ENCODE measurements at places on chromosomes 16 and 17.

- DNase-seq: peak; percentile 57
- no peaks in the 10 kb centered on the region for H3K36me3 ChIP-seq
- peaks cover 64% of the 10 kb centered on the region for H3K27me3 ChIP-seq
Measured at GRCh38 chr17:43720311-43721060, 38.1 kb downstream of the SOST start.

DNA sequence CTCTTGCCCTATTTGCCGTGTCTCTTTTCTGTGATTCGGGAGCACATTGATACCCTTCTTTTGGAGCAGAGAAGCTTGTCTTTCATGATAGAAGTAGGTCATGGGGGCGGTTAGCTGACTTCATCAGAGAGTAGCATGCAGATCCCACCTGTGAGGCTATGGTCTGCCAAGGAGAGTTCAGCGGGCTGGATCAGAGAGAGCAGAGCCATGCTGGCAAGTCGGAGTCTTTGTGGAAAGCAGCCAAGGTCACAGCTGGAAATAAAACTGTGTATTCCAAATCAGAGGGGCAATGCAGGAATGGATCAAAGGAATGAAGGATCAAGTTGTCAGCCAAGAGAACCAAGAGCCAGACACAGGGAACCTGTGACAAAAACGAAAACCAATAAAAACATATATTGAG, 595.9 kb downstream of the WWOX start:
- H3K36me3 ChIP-seq: no peaks in the 10 kb centered on the region
- H3K4me1 ChIP-seq: no peaks in the 10 kb centered on the region
- no peak for DNase-seq
- no peaks in the 10 kb centered on the region for H3K27me3 ChIP-seq
- no peak overlapping the region for H3K27ac ChIP-seq
- no peak overlapping the region for H3K4me3 ChIP-seq

DNA sequence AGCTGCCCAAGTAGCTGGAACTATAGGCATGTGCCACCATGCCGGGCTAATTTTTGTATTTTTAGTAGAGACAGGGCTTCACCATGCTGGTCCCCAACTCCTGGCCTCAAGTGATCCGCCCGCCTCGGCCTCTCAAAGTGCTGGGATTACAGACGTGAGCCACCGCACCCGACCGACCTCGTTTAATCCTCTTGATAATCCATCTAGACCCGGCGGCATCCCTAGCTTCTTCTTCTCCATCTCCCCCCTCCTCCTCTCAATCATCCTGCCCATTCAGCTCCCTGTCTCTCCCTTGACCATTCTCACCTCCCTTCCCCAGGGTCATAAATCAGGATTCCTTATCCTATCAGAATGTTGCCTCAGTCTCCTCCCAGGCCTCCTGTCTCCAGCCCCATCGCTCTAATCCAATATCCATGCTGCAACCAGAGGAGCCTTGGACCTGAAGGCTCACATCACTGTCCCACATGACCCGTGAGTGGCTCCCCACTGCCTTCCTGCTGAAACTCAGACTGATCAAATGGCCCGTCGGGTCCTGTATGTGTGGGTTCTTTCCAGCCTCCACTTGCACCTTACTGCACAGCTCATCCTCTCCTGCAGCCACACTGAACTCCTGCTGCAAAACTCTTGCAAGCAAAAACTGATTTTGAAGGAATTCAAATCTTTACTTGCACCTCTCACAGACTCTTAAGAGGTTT, 74.1 kb upstream of the CDH5 start:
- H3K36me3 ChIP-seq: no peaks in the 10 kb centered on the region
- no peaks in the 10 kb centered on the region for H3K27me3 ChIP-seq

DNA sequence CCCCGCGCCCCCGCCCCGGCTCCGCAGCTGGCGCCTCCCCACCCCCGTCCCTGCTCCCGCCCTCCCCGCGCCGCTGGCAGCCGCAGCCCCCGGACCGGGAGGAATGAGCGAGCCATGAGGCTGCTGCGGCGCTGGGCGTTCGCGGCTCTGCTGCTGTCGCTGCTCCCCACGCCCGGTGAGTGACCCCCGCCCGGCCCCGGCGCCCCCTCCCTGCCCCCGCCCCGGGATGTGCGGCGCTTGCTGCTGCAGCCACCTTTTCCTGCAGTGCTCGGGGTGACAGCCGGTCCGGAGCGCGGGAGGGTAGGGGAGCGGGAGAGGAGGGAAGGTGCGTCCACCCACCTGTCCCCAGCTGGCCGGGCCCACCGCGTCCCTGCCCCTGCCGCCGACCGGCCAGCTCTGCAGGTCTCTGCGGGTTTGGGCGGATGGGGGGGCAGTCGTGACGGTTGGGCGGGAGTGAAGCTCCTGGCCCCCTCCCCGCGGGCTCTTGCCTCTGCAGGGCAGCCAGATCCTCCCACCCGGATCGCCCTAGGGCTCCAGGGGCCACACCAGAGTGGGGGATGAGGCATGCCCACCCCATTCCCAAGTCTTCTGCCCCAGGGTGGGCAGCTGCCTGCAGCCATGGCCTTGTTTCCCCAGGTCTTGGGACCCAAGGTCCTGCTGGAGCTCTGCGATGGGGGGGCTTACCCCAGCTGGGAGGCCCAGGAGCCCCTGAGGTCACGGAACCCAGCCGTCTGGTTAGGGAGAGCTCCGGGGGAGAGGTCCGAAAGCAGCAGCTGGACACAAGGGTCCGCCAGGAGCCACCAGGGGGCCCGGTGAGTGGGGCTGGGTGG, 513 bp downstream of the ADAM11 start:
- no peak overlapping the region for H3K4me3 ChIP-seq
- H3K27ac ChIP-seq: no peak overlapping the region
- H3K36me3 ChIP-seq: no peaks in the 10 kb centered on the region
- peaks cover 37% of the 10 kb centered on the region for H3K27me3 ChIP-seq

DNA sequence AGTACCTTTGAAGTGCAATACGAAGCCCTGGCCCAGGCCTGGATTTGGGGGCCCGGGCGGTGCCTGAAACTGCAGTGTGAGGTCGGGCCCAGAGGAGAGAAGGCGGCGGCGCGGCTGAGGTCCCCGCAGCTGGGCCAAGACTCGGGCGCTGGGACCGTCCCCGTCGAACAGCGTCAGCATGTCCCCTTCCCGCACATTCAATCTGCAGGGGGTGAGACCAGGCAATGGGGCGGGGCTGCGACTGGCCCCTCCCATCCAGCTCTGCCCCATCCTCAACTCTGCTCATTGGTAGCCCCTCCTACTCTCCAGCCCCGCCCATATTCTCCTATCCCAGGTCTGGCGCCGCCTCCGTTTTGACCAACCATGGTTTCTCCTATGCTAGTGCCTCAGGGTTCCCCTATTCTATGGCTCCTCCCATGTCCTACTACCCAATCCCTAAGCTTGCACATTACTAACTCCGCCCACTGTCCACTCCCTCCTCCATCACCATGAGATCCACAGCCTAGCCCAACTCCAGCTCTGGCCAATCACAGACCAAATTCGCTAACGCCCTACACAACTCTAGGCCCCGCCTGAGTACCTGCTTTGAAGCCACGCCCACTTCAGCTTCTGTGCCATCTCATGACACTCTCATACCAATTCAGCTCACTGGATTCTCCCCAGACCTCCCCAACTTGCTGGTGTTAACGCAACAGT, 14.4 kb upstream of the CDIPT start:
- H3K27ac ChIP-seq: no peak overlapping the region
- DNase-seq: peak; percentile 65
- H3K27me3 ChIP-seq: peaks cover 40% of the 10 kb centered on the region
- H3K36me3 ChIP-seq: no peaks in the 10 kb centered on the region
- H3K4me3 ChIP-seq: no peak overlapping the region
- H3K4me1 ChIP-seq: no peaks in the 10 kb centered on the region

Measured in MM.1S (cell line).